Immature natural killer cell (primary cell): ENCODE measurements at places on chromosomes 4 and X.
A peak's percentile ranks its signal among the peaks of the same experiment; 100 is the strongest.

DNA sequence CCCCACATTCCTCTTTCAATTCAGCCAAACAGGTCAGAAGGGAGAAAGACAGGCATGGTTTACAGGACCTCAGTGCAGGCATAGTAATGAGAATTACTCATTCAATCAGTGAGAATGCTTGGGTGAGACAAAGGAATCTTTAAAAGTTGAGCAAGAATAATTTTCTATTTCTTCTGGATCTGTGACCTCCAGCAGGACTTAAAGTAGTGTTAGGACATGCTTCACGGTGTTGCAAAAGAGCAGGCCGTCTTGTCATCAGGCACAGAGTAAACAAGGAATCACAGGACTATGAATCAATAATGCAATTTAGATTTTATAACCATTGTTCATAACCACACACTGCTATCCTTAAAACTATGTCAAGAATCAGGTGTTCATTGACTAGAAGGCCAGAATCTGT, 130.6 kb upstream of the GLRA2 start:
- no peak overlapping the region for H3K4me3 ChIP-seq
- no peaks in the 10 kb centered on the region for H3K27me3 ChIP-seq
- H3K36me3 ChIP-seq = no peaks in the 10 kb centered on the region
- H3K4me1 ChIP-seq = no peaks in the 10 kb centered on the region

- peaks cover 2% of the 10 kb centered on the region for H3K4me1 ChIP-seq
- H3K36me3 ChIP-seq = peaks cover 23% of the 10 kb centered on the region
- DNase-seq = no peak
- no peak overlapping the region for H3K4me3 ChIP-seq
- H3K27ac ChIP-seq = no peak overlapping the region
These were observed 6.7 kb downstream of the SRD5A3 start for GRCh38 chr4:55352726-55353125.

DNA sequence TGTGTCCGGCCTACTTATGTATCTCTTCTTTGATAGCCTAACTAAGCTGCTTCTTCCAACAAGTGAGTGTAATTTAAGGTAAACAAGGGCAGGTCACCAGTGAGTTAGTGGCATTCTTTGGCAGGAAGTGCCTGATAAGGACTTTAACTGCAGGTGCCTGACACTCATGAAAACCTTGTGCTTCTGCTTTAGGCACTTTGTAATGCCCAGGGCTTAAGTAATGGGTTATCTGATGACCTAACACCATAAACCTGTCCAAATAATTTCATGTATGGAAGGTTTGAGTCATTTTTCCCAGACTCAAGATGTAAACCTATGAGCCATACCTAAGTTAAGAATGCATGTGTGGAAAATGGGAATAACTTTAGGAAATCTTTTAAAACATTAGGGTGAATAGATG, 43.0 kb downstream of the BCOR start:
- H3K4me1 ChIP-seq = peaks cover 2% of the 10 kb centered on the region
- no peak overlapping the region for H3K4me3 ChIP-seq
- peaks cover 51% of the 10 kb centered on the region for H3K36me3 ChIP-seq
- H3K27me3 ChIP-seq = peaks cover 3% of the 10 kb centered on the region
- no peak for DNase-seq

GRCh38 chr4:75653845-75654503, 19.2 kb downstream of the G3BP2 start:
- peak; percentile 19 for DNase-seq
- peaks cover 15% of the 10 kb centered on the region for H3K36me3 ChIP-seq
- H3K4me1 ChIP-seq = peaks cover 11% of the 10 kb centered on the region
- no peaks in the 10 kb centered on the region for H3K27me3 ChIP-seq

DNA sequence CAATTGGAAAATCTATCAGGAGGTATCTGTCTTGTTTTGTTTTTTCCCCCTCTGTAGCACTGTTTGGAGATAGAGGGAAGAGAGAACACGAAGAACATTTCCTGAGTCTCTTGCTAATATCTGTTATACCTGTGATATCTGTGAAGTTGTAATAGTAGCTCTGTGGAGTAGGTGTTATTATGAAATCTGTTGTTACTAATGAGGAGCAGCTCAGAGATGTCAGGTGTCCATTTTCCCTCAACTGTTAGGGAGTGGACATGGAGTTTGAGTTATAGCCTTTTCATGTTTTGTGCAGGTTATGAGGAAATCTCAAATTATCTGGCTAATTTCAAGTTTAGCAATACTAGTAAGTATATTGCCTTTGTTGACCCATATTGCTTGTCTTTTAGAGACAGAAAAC, 52.4 kb downstream of the SEC24B start:
- peaks cover 3% of the 10 kb centered on the region for H3K36me3 ChIP-seq
- peaks cover 8% of the 10 kb centered on the region for H3K4me1 ChIP-seq
- no peak for DNase-seq
- H3K27ac ChIP-seq = no peak overlapping the region

DNA sequence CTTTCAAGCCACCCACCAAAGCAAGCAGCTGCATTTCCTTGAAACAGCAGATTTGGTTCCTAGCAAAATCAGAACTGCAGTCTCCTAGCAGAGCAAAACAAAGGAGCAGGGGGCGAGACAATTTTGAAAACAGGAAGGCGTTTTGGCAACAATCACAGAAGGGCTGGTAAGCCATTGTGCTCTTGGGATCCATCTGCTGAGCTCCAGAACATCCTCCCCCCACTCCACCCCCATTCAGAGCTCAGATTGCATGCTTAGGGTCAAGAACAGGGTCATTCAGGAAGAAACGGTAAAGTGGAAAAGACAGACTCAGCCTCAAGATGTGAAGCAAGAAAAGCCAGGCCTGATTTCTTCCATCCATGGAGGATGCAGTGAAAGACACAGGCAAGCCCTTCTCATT, 7.6 kb upstream of the PCDH19 start:
- H3K4me3 ChIP-seq = no peak overlapping the region
- no peaks in the 10 kb centered on the region for H3K4me1 ChIP-seq
- H3K27me3 ChIP-seq = peaks cover 9% of the 10 kb centered on the region
- DNase-seq = no peak
- H3K27ac ChIP-seq = no peak overlapping the region
- H3K36me3 ChIP-seq = no peaks in the 10 kb centered on the region

DNA sequence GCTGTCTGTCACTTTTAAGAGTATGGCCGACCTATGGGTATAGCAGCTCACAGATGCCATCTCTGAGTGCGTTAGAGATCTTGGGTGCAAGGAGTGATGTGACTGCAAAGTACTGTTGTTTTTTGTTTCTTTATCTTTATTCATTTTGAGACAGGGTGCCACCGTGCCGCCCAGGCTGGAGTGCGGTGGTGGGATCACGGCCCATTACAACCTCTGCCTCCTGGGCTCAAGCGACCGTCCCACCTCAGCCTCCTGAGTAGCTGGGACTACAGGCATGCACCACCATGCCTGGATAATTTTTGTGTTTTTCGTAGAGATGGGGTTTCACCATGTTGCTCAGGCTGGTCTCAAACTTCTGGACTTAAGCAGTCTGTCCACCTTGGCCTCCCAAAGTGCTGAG, 71.4 kb downstream of the CCKAR start:
- no peak overlapping the region for H3K27ac ChIP-seq
- H3K36me3 ChIP-seq = peaks cover 22% of the 10 kb centered on the region
- no peak for DNase-seq
- no peaks in the 10 kb centered on the region for H3K4me1 ChIP-seq
- no peak overlapping the region for H3K4me3 ChIP-seq
- H3K27me3 ChIP-seq = no peaks in the 10 kb centered on the region

- H3K4me3 ChIP-seq = no peak overlapping the region
- no peak overlapping the region for H3K27ac ChIP-seq
- no peaks in the 10 kb centered on the region for H3K27me3 ChIP-seq
- H3K4me1 ChIP-seq = no peaks in the 10 kb centered on the region
These were observed 144.7 kb upstream of the ITM2A start for GRCh38 chrX:79511799-79512198.

- H3K4me1 ChIP-seq = no peaks in the 10 kb centered on the region
- H3K27me3 ChIP-seq = no peaks in the 10 kb centered on the region
- no peak overlapping the region for H3K4me3 ChIP-seq
- H3K27ac ChIP-seq = no peak overlapping the region
These were observed 25.9 kb downstream of the PKD2 start for GRCh38 chr4:88033309-88033708.

- H3K27ac ChIP-seq = no peak overlapping the region
- no peak for DNase-seq
- H3K27me3 ChIP-seq = peaks cover 5% of the 10 kb centered on the region
These were observed 20.0 kb upstream of the FGFBP2 start for GRCh38 chr4:15982842-15983524.

- no peaks in the 10 kb centered on the region for H3K4me1 ChIP-seq
- H3K27me3 ChIP-seq = no peaks in the 10 kb centered on the region
- no peak overlapping the region for H3K4me3 ChIP-seq
- no peaks in the 10 kb centered on the region for H3K36me3 ChIP-seq
- DNase-seq = no peak
These were observed 570.7 kb downstream of the PCDH7 start for GRCh38 chr4:31290836-31291235.

DNA sequence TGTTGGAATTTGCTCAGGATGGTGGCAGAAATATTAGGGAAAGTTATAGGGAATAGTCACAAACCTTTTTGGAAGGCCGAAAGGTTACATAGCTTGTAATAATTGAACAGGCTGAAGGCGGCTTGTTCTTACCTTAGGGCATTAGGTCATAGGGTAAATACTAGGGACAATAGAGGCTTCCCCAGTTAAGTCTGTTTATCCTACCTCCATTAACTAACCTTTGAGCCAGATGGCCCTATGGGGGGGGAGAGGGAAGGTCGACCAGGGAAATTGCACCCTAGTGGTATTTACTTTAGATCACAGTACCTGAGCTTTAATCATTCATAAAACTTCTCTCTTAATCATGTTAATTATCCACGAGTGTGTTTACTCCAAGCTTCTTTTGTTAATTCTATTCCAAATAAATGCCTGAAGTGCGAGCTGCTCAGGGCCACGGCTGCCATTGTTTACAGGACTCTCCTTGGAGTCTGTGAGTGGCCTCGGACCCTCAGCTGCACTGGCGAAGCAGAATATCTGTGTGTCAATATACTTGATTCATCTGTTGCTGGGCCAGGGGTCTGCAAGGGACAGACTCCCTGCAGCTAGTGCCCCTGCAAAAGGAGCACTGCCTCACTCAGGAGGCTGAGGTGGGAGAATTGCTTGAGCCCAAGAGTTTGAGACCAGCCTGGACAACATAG, 22.9 kb downstream of the PAGE2 start:
- H3K4me3 ChIP-seq = no peak overlapping the region
- H3K27ac ChIP-seq = no peak overlapping the region
- H3K27me3 ChIP-seq = peaks cover 6% of the 10 kb centered on the region
- H3K36me3 ChIP-seq = no peaks in the 10 kb centered on the region
- H3K4me1 ChIP-seq = no peaks in the 10 kb centered on the region

DNA sequence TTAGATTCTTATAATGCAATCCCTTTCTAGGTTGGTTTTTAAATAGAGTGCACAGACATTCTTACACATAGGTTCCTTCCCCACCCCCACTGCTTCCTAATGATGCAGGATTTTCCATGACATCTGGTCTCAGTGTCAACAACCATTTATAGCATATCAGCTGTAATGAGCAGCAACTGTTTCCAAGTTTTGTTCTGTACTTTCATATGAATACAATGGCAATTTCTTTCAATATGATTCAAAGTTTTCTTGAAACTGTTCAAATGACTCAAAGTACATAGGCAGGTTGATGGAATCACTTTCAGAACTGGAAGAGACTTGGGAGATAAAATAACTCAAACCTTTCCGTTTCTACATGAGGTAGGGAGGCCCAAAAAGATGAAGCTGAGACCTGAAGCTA, 220.7 kb downstream of the CAMK2D start:
- no peak for DNase-seq
- peaks cover 2% of the 10 kb centered on the region for H3K27me3 ChIP-seq
- H3K27ac ChIP-seq = no peak overlapping the region
- H3K4me1 ChIP-seq = no peaks in the 10 kb centered on the region
- H3K4me3 ChIP-seq = no peak overlapping the region
- peaks cover 4% of the 10 kb centered on the region for H3K36me3 ChIP-seq

DNA sequence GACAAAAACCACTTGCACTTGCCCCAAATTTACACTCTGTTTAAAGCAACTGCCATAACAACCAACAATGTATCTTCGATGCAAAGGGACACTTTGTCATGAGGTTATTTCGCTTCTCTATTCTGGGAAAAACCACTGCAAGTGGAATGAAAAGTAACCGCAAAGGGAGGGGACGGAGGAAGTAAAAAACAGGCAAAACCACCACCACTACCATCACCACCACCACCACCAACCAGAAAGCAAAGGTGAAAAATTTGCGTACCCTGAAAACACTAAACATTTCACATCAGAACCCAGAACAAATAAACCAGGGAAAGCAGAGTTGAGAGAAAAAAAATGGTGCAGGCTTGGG, 1.2 kb upstream of the N4BP2 start:
- no peak for DNase-seq
- peak overlapping the region; percentile 86 for H3K4me3 ChIP-seq
- no peaks in the 10 kb centered on the region for H3K36me3 ChIP-seq
- H3K27me3 ChIP-seq = peaks cover 11% of the 10 kb centered on the region

DNA sequence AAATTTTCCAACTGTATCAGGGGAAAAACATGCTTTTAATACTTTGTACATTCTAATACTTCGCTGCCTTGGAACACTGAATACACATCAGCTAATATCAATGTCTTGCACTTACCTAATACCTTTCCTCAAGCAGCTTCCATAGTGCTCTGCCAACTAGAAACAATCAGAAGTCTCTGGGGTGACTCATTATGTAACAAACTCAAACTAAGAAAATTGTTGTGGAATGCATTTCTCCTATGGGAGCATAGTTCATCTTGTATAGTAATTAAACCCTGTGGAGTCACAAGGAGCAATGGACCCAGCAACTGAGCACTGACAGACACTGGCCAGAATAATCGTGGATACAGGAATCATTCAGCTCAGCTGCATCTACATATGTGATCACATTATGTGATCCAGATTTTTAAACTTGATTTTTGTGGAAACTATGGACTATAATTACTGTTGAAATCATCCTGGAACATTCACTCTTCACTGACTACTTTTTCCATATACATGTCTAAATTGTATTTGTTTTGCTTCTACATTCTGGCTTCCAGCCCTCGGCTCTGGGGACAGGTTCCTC, 496.9 kb downstream of the TMA16 start:
- DNase-seq = no peak
- no peak overlapping the region for H3K4me3 ChIP-seq
- H3K4me1 ChIP-seq = no peaks in the 10 kb centered on the region

GRCh38 chr4:1792158-1792831, 798 bp upstream of the FGFR3 start:
- H3K4me1 ChIP-seq = peaks cover 1% of the 10 kb centered on the region
- no peaks in the 10 kb centered on the region for H3K36me3 ChIP-seq
- H3K27me3 ChIP-seq = peaks cover 13% of the 10 kb centered on the region
- DNase-seq = no peak
- peak overlapping the region; percentile 64 for H3K4me3 ChIP-seq

GRCh38 chr4:159077702-159078495, 25.0 kb upstream of the RAPGEF2 start:
- peaks cover 2% of the 10 kb centered on the region for H3K27me3 ChIP-seq
- no peaks in the 10 kb centered on the region for H3K36me3 ChIP-seq
- peak overlapping the region; percentile 29 for H3K4me3 ChIP-seq

DNA sequence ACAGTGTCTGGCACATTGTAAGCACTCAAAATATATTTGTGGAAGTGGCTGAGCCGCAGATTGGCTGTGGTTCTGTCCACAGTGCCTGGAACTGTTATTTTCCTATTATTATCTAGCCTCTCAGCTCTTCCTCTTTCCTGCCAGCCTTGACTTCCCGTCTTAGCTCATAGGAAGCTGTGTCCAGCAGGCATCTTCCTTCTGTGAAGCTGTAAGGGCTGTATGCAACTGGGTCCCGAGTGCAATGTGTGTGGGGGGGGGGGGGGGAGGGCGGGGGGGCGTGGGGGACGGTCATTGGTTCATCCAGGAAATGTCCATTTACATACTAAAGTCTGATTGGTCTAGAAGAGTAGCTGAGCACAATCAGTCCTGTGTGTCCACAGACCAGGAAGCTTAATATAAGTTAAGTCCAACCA, 210.7 kb downstream of the PDGFRA start:
- H3K27ac ChIP-seq = peak overlapping the region; percentile 69
- peak; percentile 46 for DNase-seq
- H3K4me3 ChIP-seq = peak overlapping the region; percentile 78
- no peaks in the 10 kb centered on the region for H3K36me3 ChIP-seq
